ENCODE measurements at places on chromosomes 7 and 10. TPM values are rescaled to one million over a fixed set of nuclear protein-coding genes. Genes with fewer than 3 reads are reported as not detected.

GRCh38 chr10:95606922-95607321 lies 45.8 kb upstream of the SORBS1 start:
- H3K36me3 ChIP-seq, result peaks cover 27% of the 10 kb centered on the region
- DNase-seq, result no peak
- no peaks in the 10 kb centered on the region for H3K27me3 ChIP-seq
- H3K27ac ChIP-seq, result no peak overlapping the region

DNA sequence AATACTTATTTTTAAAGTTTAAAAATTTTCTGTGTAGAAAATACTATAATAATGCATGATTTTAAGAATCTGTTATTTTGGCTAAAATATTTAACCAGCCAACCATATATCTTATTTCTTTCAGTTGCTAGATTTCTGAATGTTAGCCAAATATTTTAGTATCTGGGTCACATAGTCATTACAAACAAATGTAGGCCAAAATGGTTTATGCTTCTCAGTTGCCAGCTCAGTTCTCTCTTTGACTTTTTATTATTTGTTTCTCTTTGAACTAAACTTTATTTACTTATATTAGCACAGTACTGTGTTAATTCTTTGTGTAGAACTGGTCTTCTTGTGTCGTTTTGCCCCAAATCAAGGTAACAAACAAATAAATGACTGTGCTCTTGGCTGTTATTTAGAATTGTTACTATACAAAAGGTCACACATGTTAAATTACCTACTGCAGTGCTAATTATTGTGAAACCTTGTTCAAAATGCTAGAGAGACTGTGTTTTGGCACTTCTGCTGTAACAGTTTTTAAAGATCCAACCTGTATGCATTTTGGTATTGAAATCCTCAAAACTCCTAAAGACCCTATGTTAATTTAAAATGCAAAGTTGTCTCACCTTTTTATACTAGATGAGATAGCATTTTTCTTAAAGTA lies 39.8 kb downstream of the ZEB1 start:
- no peaks in the 10 kb centered on the region for H3K27me3 ChIP-seq
- DNase-seq, result no peak
- H3K36me3 ChIP-seq, result peaks cover 43% of the 10 kb centered on the region
- no peak overlapping the region for H3K4me3 ChIP-seq
- no peak overlapping the region for H3K27ac ChIP-seq
- peaks cover 6% of the 10 kb centered on the region for H3K4me1 ChIP-seq

- H3K27me3 ChIP-seq, result peaks cover 2% of the 10 kb centered on the region
- no peak for DNase-seq
- H3K4me1 ChIP-seq, result no peaks in the 10 kb centered on the region
- H3K27ac ChIP-seq, result no peak overlapping the region
- H3K36me3 ChIP-seq, result no peaks in the 10 kb centered on the region
Observed at GRCh38 chr10:118820326-118821116, 65.8 kb upstream of the CACUL1 start.

- no peak for DNase-seq
- no peak overlapping the region for H3K27ac ChIP-seq
- peaks cover 61% of the 10 kb centered on the region for H3K36me3 ChIP-seq
Observed at GRCh38 chr7:64997927-64998391, 7.1 kb upstream of the ZNF117 start.

- no peaks in the 10 kb centered on the region for H3K4me1 ChIP-seq
- no peak overlapping the region for H3K4me3 ChIP-seq
- H3K36me3 ChIP-seq, result no peaks in the 10 kb centered on the region
- no peaks in the 10 kb centered on the region for H3K27me3 ChIP-seq
Observed at GRCh38 chr10:37937864-37938263, 38.6 kb downstream of the ZNF25 start.

DNA sequence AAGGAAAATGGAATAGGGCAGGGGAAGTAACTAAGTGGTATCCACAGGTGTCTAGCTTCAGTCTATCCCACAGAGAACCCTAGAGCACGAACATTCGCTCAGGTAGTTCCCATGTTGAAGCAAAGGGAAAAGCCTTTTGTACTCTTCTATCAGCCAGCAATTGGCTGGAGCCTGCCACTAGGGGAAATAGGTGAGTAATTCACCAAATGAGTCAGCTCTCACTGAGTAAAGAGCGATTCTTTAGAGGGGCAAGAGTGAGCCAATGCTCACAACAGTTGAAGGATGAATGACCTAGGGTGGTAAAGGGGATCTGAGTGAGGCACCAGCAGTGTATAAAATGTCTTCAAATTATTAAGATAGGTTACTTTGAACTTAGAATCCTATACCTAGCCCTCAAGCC lies 94.1 kb upstream of the ZNF800 start:
- DNase-seq, result no peak
- H3K27ac ChIP-seq, result no peak overlapping the region
- H3K36me3 ChIP-seq, result no peaks in the 10 kb centered on the region
- H3K27me3 ChIP-seq, result peaks cover 16% of the 10 kb centered on the region
- H3K4me3 ChIP-seq, result no peak overlapping the region

The IPMK gene
- 6.9 TPM for total RNA-seq

Measured in activated CD4-positive, alpha-beta memory T cell treated with anti-CD3 and anti-CD28 coated beads, Interleukin-2, amount 10 ng/mL, durations not matched to agents 7 days and 5 days (primary cell).